ELF-1 (cell line): ENCODE measurements at places on chromosomes 11 and 22.

DNA sequence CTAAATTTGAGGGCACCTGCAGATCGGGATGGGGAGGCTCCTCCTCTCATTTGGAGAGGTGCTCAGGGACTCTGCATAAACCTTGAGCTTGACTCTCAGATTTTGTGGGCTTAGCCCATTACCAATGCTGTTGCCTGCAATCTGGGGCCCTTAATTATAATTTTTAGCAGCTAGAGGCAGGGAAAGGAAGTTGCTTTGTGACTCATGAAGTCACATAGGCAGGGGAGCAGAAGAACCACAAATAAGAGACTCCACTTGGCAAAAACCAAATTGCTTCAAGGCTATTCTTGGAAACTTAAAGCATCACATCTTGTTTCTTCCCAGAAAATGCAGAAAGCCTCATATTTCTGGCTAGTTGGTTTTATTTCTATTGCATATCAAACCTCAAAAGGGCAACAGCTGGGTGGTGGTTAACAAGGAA, 46.9 kb downstream of the MICAL2 start:
- DNase-seq, result no peak

- no peak for DNase-seq
These were observed 4.8 kb upstream of the DUSP8 start for GRCh38 chr11:1576825-1577224.

- DNase-seq, result peak; percentile 38
These were observed 355.3 kb upstream of the CCDC90B start for GRCh38 chr11:83641511-83641910.

GRCh38 chr22:32583074-32583682, 108.6 kb downstream of the FBXO7 start:
- DNase-seq, result no peak

- peak; percentile 42 for DNase-seq
These were observed 1164.1 kb upstream of the CNTN5 start for GRCh38 chr11:97856666-97857065.

DNA sequence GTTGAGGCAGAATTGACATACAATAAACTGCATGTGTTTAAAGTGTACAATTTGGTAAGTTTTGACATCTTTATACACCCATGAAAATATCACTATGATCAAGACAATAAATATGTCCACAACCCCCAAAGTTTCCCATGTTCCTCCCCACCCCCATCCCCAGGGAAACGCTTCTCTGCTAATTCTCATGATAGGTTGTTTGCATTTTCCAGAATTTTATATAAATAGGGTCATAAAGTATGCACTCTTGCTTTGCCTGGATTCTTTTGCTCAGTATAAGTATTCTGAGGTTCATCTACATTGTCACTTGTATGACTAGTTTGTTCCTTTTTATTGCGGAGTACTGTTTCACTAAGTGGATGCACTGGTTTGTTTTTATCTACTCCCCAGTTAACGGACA, 35.6 kb downstream of the MYEOV start:
- DNase-seq, result no peak

- DNase-seq, result peak; percentile 60
These were observed 19.3 kb upstream of the MRGPRX2 start for GRCh38 chr11:19079643-19080440.

DNA sequence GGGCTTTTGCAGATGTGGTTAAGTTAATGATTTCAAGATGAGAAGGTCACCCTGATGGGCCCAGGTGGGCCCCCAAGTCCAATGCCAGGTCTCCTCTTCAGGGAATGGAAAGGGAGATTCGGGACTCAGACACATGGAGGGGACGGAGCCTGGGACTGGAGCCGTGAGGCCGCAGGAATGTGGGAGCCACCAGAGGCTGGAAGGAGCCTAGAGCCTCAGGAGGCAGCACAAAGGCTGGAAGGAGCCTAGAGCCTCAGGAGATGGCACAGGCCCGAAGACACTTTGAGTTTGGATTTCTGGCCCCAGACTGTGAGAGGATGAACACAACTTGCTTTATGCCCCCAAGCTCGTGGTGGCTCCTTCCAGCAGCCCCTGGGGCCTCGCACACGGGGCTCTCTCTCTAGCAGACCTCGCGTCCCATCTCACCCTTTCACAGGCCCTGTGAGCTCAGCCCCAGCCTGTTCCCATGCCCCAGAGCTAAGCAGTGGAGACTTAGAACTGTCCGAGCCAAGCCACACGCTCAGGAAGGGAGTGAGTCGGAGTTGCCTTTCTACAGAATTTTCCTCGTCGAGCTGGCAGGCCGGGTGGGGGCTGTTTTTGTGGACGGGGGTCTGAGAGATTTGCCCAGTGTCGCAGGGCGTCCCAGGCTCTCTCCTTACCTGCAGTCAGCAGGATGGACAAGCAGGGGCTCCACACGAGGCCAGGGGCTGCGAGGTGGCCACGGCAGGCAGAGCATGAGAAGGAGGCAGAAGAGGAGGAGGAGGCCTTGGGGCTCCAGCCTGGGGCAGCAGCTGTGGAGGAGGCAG, 937.6 kb downstream of the BRD1 start:
- no peak for DNase-seq
